ENCODE measurements at places on chromosomes 11 and 22.

- H3K4me1 ChIP-seq, result no peaks in the 10 kb centered on the region
- no peaks in the 10 kb centered on the region for H3K27me3 ChIP-seq
- no peak overlapping the region for H3K27ac ChIP-seq
- H3K36me3 ChIP-seq, result no peaks in the 10 kb centered on the region
- no peak for DNase-seq
These were observed 55.0 kb upstream of the PRODH start for GRCh38 chr22:18991138-18991432.

DNA sequence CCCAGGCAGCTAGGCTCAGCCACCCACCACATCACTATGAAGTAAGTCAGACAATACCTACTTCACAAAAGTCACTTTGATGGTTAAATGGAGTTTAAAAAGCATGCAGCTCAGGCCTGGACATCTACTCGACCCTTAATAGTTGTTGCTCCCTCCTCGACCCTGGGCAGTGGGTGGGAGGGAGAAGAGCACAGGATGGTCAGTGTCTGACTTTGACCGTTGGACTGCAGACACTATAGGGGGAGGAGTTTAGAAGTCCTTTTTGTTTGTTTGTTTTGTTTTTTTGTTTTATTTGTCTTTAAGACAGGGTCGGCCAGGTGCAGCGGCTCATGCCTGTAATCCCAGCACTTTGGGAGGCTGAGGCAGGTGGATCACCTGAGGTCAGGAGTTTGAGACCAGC lies 38.6 kb upstream of the XBP1 start:
- no peaks in the 10 kb centered on the region for H3K4me1 ChIP-seq
- no peaks in the 10 kb centered on the region for H3K36me3 ChIP-seq
- no peak for DNase-seq

DNA sequence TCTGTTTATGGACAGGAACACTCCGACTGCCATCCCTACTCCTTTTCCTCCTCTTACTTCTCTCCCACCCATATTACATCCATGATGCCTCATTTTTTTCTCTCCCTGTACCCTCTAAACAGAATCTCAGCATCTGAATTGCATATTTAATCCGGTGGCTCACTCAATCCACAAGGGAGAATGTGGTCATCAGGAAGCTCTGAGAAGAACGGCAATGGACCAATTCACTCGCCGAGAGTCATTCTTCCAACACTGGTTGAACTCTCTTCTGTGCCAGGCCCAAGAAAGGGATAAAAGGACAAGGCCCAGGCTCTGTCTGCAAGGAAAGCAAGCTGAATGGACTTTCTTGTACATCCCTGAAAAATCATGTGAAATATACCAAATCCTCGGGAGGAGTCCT lies 15.9 kb downstream of the MAP6 start:
- no peak for DNase-seq
- no peaks in the 10 kb centered on the region for H3K4me1 ChIP-seq
- no peaks in the 10 kb centered on the region for H3K27me3 ChIP-seq
- no peaks in the 10 kb centered on the region for H3K36me3 ChIP-seq

DNA sequence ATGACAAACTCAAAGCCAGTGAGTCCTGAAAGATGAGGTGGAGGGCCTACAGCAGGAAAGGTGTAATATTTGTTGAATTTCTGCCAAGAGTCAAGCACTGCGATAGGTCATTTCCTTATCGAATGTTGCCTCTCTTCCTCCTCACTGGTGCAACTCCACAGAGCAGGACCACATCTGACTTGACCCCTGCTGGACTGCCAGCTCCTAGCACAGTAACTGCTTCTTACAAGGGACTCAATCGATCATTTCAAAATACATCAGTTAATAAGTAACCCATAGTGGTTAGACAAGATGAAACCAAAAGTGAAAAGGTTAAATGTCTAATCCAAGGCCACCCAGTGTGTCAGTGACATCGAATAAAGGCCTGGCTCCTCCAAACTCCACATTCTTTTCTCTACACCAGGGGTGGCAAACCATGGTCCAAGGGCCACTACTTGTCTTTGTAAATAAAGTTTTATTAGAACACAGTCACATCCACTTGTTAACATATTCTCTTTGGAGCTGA lies 98.5 kb upstream of the CSNK2A3 start:
- H3K36me3 ChIP-seq, result no peaks in the 10 kb centered on the region
- no peak overlapping the region for H3K27ac ChIP-seq
- H3K27me3 ChIP-seq, result no peaks in the 10 kb centered on the region

DNA sequence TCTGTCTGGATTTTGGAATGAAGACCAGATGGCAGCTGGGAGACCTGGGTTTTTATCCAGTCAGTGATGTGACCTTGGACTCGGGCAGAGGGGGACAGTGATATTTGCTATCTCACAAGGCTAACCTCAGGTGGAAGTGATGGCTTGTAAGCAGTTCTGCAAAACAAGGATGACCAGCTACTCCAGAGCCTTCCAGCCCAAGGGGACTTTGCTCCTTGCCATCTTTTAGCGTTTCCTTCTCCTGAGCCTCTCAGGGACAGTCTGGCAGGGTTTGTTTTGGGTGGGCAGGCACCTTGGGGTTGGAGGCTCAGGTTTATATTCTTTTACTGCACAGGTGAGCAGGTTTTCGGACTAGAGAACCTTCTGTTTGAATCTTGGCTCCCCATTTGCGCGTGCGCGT lies 9.5 kb upstream of the OSBP2 start:
- no peak overlapping the region for H3K27ac ChIP-seq
- H3K36me3 ChIP-seq, result no peaks in the 10 kb centered on the region

- H3K4me1 ChIP-seq, result peaks cover 34% of the 10 kb centered on the region
- H3K4me3 ChIP-seq, result peak overlapping the region; percentile 66
- H3K27me3 ChIP-seq, result no peaks in the 10 kb centered on the region
- no peaks in the 10 kb centered on the region for H3K36me3 ChIP-seq
These were observed 646 bp upstream of the PATZ1 start for GRCh38 chr22:31346733-31347250.

DNA sequence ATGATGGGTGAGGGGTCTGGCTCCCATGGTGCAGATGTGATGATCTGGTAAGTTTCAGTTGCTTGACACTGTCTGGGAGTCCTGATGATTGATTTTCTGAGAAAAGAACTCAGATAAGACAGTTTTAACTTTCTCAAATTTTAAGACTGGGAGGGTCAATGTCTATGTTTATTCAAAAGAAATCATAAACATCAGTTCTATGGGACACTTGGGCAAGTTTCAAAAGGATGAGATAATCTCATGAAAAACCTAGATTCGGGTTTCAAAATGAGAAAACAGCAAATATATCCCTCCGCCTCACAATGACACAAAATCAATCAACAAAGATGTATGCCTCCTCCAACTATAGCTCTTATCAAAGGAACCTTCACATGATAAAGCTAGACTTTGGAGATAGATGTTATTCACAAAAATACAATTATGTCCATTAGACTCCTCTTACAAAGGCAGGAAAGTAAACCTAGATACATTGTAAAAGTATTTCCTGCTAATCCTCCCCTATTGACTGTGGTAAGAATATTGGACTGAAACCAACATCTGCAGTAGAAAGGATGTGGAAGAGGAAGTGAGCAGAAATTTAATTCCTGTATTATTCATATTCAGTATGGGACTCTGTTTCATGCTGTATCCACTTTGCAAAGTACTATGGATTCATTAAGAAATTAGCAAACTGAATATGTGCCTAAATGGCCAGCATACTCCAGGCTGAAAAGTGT lies 21.6 kb downstream of the SVIP start:
- H3K36me3 ChIP-seq, result no peaks in the 10 kb centered on the region
- H3K4me3 ChIP-seq, result no peak overlapping the region
- no peak for DNase-seq
- H3K27ac ChIP-seq, result no peak overlapping the region
- H3K27me3 ChIP-seq, result no peaks in the 10 kb centered on the region

DNA sequence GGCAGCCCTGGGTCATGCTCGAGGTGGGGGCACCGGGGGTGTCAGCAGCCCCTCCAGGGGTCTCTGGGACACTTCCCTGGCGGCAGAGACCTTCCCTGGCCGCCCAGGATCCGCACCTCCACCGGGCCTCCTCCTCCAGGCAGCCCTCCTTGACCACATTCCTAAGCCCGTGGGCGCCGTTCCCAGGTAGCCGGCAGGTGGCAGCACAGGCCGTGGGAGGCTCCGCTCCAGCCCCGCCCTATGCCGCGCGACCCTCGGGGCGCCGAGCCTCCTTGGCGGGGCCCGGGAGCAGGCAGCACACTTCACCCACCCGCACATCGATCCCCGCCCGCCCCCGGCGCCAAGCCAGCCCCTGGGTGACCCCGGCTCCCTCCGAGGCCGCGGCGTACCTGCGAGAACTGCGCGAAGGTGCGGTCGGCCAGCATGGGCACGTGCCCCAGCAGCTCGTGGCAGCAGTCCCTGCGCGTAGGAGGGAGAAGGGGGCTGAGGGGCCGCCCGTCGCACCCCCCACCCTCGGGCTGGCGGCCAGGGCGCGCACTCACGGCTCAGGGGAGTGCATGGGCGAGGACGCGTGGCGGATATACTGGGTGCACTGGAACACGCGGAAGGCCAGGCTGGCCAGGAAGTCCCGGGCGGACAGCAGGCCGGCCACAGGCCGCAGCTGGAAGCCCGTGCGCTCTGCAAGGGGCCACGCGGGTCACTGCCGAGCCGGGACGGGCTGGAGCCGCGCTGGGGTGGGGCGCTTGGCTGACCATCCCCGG lies 5.3 kb upstream of the INS start:
- no peaks in the 10 kb centered on the region for H3K36me3 ChIP-seq
- H3K4me1 ChIP-seq, result peaks cover 16% of the 10 kb centered on the region
- no peaks in the 10 kb centered on the region for H3K27me3 ChIP-seq

DNA sequence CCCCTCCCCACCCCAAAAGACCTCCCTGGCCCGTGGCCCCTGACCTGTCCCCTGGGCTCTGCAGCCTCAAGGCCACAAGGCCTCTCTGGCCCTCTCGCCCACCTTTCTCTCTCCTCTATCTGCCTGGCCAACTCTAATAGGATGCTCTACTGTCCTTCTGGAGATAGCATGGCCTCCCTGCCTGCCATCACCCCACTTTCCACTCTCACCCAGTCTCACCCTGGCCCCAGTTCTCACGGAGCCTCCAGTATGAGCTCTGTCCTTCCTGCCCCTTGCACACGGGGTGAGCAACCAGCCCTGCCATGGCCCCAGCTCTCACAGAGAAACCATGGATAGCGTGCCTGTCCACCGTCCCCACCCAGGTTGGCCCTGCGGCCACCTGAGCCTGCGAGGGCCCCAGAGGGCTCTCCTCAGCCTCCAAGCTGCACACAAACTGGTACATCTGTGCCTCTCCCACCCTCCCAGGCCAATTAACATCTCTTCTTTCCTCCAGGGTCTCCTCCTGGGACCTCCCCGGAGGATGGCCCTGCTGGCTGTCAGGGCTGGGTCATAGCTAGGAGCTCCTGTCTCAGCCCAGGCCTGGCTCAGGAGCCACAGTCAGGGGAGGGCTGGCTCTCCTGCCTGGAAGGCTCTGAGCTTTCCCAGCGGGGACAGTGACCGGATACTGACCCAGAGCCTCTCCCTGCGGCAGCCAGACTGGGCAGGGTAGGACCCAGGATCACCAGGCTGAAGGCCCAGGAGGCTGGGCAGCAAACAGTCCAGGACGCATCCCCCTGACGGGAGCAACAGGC lies 22.3 kb downstream of the RTN4R start:
- no peak for DNase-seq
- no peaks in the 10 kb centered on the region for H3K27me3 ChIP-seq
- no peak overlapping the region for H3K27ac ChIP-seq
- H3K36me3 ChIP-seq, result no peaks in the 10 kb centered on the region

GRCh38 chr11:1919391-1920127 lies at the start of gene TNNT3:
Gene TNNT3, plus strand, starts transcription at chr11:1919703. Its CDS starts 3,172 bp downstream, at chr11:1922875.
- DNase-seq, result no peak
- H3K27me3 ChIP-seq, result no peaks in the 10 kb centered on the region
- H3K36me3 ChIP-seq, result no peaks in the 10 kb centered on the region

DNA sequence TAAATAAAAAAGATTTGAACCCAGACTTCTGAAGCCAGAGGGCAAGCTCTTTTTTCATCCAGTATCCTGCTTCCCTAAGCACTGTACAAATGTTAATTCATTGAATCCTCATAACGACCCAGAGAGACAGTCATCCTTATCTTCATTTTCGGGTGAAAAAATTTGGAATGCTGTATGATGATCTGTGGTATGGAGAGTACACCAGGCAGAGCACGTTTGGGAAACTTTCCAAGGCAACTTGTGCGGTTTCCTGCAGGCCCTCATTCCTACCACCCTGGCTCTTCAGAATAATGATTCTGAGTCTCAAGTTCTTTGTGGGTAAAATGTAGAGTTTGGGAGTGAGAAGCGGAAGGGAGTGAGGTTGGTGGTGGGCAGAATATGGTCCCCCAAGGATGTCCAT lies 177.9 kb upstream of the CADM1 start:
- H3K36me3 ChIP-seq, result no peaks in the 10 kb centered on the region
- no peak overlapping the region for H3K27ac ChIP-seq
- H3K27me3 ChIP-seq, result no peaks in the 10 kb centered on the region
- H3K4me3 ChIP-seq, result no peak overlapping the region
- DNase-seq, result no peak

- DNase-seq, result no peak
- no peaks in the 10 kb centered on the region for H3K27me3 ChIP-seq
- no peak overlapping the region for H3K4me3 ChIP-seq
- peaks cover 19% of the 10 kb centered on the region for H3K4me1 ChIP-seq
- H3K27ac ChIP-seq, result no peak overlapping the region
- no peaks in the 10 kb centered on the region for H3K36me3 ChIP-seq
These were observed 23.1 kb upstream of the FZD4 start for GRCh38 chr11:86978247-86978646.

DNA sequence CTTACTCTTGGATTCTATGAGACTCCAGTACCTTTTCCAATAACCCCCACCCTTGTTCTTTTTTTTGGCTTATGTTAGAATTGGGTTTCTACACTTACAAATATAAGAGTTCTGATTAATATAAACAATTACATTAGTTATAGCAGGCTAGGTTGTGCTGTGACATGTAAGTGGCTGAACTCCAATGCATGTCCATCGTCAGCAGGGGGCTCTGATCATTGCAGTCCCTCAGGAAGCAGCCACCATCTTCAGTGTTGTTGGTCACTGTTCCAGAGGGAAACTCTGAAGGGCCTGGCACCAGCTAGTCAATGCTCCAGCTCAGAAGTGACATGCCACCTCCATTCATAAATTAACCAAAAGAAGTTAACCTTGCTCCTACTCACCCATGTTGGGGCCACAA lies 5.6 kb downstream of the LIPT2 start:
- DNase-seq, result no peak
- no peaks in the 10 kb centered on the region for H3K36me3 ChIP-seq
- H3K27ac ChIP-seq, result no peak overlapping the region

DNA sequence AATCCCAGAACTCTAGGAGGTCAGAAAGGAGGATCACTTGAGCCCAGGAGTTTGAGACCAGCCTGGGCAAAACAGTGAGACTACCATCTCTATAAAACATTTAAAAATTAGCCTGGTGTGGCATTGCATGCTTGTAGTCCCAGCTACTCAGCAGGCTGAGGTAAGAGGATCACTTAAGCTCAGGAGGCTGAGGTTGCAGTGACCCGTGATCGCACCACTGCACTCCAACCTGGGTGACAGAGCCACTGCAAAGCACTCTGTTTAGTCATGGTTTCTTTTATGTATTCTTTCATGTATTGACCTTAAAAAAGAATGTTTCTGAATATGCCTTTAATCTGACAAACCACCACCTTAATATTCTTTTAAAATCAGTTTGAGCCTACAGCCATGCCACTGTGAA lies 52.2 kb downstream of the BIRC2 start:
- no peak overlapping the region for H3K4me3 ChIP-seq
- no peaks in the 10 kb centered on the region for H3K4me1 ChIP-seq
- no peaks in the 10 kb centered on the region for H3K27me3 ChIP-seq
- no peaks in the 10 kb centered on the region for H3K36me3 ChIP-seq
